RWPE1 (cell line): ENCODE measurements at places on chromosomes 13 and 19.

DNA sequence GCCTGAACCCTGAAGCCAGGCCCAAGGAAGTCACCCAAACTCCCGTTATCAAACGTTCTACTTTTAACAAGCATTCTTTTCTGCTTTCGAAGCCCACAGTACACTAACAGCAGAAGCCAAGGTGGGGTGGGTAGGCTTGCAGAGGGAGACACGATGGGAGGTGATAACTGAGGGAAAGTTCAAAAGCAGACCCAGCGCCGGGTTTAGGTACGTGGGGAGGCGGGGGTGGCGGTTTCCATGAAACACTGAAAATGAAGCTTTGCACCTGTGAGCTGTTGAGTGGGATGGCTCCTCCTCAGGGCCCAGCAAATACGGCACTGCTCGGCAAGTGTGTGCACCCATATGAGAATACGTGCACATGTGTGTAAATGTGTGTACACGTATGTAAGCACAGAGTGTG is 49.8 kb downstream of the KLF2 start:
- DNase-seq, result no peak

- no peak for DNase-seq
These were observed 7.8 kb downstream of the ACTN4 start for GRCh38 chr19:38655148-38655824.

DNA sequence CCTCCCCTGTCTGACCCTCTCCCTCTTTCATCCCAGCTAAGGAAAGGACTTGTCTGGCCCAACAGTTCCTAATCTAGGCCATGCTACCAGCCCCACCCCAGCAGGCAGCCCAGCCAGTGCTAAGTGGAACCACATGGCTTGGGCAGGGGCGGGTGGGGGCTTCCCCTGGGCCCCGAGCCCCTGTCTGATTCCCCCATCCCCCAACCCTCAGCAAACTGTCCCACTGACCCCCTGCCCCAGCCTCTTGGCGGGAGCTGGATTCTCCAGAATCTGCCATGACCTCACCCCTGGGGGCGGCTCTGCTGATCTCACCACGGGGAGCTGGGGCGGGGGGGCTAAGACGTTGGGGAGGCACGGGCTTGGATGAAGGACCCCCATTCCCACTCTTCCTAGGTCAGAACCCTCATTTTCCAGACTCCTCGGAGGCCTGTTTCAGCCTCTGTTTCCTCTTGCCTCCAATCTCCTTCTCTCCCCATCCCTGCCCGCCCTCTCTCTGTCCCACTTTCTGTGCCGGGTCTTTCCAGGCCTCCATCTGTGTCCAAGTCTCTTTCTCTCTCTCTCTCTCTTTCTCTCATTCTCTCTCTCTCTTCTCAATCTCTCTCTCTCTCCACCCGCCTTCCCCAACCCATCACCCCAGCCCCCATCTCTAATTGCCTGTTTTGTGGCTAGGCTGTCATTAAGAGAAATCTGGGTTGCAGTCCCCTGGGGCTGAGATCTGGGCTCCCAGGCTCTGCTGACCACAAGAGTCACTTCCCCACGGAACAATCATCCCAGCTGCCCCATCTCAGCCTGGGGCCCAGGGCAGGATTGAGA is 2.7 kb downstream of the COL5A3 start:
- no peak for DNase-seq

- DNase-seq, result no peak
These were observed 24.6 kb upstream of the ZNF431 start for GRCh38 chr19:21117041-21117907.

- DNase-seq, result no peak
These were observed 48.7 kb upstream of the PTPRS start for GRCh38 chr19:5389353-5389752.

DNA sequence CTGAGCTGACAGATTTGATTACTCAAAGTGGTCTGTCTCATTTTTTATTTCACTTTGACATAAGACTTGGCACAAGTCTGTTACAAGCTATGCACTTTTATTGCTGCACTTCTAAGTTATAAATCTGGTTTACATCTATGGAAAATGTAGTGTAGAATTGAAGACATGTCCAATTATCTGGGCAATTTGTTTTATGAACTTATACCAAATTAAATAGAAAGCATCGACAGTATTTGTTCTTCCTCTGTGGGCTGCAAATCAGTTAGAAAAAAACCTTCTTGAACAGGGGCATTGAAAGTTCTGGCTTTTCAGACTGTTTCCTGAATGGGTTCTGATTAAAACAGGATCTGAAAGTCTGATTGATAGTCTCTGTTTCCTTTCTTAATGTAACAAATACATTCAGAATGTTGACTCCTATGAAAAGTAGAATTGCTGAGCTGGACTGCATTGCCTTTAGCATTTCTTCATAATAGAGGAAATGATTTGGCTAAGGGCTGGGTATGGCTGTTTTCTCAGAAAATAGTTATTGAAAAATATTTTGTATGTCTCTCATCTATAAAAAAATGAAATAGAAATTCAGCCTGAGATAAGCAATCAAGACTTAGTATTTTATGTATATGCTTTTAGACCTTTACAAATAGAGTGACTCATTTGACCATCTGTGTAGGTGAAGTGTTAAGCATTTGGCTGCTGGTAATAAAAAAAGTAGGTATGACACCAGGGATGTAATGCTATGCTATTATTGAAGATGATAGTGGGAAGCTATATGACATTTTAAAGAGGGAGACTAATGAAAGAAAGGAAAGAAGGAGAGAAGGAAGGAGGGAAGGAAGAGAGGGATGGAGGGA is 210.9 kb upstream of the SPRY2 start:
- DNase-seq, result no peak

DNA sequence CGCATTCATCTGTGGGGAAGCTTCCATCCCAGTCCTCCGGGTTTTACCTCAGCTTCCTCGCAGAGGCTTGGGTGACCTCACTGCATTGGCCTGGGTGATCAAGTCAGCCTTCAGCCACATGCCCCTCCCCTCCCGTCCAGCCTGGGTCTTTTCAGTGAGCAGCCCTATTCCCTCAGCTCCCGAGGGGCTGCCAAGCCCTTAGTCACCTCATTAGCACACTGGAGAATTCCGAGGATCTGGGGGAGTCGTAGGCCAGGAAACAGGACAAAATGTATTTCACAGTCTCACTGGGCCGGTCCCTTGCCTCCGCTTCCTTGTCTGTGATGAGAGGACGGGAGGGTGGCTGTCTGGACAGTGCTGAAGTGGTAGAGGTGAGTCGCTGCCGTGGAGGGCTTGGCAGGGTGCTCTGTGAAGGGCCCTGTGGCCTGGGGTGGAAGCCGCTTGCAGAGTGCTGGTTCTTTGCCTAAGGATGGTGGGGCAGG is 19.9 kb downstream of the KDM4B start:
- DNase-seq, result no peak

GRCh38 chr13:54029226-54029625 is 1000.6 kb downstream of the OLFM4 start:
- DNase-seq, result peak; percentile 41

DNA sequence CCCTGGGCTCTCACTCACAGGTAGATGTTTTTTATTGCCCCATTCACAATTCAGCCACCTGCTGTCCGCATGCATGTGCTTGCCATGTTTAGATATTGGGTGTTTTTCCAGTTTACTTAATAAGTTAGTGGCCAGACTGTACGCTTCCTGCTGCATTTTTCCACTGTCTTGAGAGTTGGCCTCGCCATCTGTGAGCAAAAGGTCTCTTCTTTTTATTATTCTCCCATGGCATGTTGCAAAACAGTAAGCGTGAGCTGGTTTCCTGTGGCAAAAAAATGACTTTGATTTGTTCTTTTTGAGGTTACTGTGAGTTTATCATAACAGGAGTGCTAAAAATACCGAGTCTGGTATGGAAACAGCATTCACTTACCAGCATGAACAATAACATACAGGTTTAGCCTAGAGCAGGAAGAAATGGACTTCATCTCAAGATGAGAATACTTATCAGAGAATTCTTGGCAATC is 46.0 kb downstream of the SAE1 start:
- DNase-seq, result no peak

- no peak for DNase-seq
These were observed 123.0 kb downstream of the KDM4B start for GRCh38 chr19:5091684-5092480.

GRCh38 chr19:50820549-50821247 is 2.9 kb downstream of the KLK1 start:
- no peak for DNase-seq

DNA sequence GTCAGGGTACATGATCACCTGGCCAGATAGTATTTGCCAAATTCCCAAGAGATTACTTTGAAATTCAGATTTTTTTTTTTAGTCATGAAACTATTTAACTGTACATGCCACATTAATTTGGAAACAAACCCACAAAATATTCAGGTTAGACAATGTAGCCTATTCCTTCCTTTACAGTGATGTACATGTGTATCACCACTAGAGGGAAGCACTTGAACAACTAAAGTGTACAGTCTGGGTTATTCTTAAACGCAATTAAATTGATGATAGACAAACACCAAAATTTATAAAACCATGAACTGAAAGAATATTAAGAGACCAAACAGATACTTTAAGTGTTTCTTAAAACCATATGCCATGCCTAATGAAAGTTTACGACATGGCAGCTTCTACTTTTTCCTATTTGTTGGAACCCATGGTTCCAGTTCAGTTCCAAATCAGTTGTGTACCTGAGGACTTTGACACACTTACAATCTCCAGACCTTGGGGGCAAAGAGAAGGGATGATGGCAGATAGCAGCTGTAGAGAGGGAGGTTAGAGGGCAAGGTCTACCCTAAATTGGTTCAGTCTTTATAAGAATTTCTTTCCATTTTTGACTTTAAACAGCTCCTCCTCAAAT is 52.8 kb downstream of the TNFSF13B start:
- DNase-seq, result peak; percentile 43

DNA sequence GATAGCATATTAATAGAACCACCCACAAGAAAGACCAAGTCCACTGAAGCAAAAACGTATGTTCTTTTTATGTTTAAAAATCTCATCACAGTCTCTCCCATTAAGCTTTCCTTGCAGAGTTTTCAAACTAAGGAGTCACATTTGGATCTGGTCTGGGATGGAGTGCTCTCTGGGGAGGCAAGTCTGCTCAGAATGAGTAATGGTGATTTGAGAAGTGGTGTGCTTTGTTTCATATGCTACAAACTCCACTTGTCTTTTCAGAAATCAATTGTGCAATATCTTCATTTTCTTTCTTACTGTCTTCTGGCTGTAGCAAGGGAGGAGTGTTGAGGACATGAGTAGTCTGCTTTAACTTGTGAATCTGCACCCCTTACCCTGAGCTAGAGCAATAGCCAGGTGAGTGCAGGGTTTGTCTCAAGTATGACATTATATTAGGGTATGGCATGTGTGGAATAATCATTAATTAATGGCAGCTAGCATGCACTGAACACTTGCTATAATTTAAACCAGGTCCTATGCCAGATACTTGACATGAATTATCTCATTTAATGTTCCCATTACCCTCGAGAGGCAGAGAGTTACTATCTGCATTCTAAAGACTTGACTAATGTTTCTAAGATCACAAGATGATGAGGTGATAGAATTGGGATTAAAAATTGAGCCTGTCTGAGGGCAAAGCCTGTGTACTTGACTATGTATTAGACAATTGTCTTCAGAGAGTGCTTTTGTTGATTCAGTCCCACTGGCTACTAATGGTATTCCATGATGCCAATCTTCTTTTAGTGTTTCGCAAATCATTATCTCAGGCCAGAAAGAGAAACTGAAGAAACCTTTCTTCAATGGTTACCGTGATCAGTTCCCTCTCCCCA is 171.8 kb downstream of the GPC6 start:
- no peak for DNase-seq

DNA sequence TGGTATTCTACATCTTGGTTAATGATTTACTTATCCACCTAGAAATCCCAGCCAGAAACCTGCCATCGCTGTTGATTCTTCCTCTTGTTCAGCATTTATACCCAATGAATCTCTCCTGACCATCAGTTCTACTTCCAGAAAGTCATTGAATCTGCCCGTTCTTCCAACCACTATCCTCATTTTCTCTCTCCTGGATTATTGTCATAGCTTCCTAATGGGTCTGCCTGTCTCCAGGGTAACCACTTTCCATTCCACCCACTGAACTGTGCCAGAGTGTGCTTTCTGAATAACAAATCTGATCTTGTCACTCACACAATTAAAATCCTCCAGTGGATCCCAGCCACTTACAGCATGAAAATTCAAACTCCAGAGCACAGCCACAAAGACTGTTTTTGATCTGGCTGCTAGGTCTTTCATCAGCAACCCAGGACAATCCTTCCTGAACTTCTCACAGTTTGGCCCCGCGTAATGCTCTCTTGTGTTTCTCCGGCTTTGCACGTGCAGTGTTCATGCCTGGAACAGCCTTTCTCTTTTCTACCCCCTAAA is 330.6 kb downstream of the SPRY2 start:
- DNase-seq, result no peak

GRCh38 chr13:20408181-20408580 is 117.5 kb downstream of the CRYL1 start:
- no peak for DNase-seq

DNA sequence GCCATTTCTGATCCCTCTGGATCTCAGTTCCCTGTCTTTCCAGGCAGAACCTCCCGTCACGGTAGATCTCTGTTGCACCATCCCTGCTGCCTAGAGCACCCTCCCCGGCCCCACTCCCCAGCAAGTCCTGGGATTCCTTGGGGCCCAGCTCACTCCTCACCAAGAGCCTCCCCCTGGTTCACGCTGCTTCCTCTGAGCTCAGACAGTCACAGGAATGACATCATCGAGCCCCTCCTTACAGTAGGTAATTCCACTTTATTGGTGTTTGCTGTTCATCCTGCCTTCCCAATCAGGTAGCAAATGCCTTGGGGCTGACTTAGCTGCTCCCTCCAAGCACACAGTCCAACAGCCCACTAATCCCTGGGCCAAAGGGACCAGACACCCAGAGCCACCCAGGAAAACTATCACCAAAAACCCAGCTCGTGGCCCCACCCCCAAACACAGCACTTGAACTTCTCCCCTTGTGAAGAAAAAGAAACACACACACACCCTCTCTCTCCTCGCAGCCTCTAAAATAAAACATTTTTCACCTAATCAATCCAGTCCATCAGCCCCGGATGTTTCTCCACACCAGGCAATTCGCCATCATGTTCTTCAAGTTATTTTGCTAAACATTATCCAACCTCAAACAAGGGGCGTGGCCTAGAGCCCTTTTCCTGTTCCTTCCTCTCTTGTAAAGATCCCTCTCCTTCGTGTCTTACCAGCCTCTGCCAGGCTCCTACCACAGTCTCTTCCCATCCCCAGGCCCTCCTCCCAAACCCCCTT is 2.5 kb downstream of the NAPA start:
- DNase-seq, result no peak

DNA sequence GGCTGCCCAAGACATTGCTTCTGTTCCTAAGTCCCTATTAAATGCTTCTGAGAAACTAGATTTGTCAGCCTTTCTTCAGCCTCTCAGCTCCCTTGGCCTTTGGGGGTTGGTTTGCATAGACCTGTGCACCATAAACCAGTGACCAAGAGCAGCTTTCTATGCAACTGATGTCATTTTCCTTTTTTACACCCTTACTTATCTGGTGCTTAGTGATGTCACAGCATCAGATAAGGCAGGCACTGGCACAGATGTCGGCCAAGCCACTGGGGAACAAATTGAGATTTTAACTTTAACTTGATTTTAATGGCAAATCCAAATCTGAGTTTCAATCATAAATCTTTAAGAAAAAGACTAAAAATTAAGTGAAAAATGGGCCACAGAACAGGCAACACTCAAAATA is 59.8 kb downstream of the RUBCNL start:
- no peak for DNase-seq

- no peak for DNase-seq
These were observed 42.3 kb upstream of the GTF2F2 start for GRCh38 chr13:45078003-45078402.
